NCI-H1930 (cell line): ENCODE measurements at places on chromosomes 4 and X.

DNA sequence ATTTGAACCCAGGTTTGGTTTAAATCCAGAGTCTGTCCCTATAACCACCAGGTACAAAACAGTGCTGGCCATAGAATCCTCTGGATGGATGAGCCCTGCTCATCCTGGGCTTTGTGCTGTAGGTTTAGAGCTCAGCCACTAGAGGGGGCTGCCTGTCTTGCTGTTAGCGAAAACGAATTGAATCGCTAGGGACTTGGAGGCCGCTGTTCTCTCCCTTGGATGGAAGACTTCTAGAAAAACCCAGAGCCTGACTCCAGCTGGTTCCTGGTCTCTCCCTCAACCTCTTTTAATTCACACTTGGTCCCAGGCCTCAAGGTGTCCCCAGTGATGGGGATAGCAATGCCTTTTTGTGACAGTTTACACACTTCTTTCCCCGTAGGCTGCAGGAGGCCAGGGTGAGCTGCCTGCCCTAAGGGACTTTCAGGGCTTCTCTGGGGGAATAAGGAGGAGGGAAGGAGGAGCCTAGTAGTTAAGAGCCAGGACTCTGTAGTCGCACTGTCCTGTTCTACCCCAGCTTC lies 8.7 kb downstream of the RIPPLY1 start:
- DNase-seq: peak; percentile 32

GRCh38 chr4:141587897-141588296 lies 48.5 kb upstream of the IL15 start:
- DNase-seq: no peak

DNA sequence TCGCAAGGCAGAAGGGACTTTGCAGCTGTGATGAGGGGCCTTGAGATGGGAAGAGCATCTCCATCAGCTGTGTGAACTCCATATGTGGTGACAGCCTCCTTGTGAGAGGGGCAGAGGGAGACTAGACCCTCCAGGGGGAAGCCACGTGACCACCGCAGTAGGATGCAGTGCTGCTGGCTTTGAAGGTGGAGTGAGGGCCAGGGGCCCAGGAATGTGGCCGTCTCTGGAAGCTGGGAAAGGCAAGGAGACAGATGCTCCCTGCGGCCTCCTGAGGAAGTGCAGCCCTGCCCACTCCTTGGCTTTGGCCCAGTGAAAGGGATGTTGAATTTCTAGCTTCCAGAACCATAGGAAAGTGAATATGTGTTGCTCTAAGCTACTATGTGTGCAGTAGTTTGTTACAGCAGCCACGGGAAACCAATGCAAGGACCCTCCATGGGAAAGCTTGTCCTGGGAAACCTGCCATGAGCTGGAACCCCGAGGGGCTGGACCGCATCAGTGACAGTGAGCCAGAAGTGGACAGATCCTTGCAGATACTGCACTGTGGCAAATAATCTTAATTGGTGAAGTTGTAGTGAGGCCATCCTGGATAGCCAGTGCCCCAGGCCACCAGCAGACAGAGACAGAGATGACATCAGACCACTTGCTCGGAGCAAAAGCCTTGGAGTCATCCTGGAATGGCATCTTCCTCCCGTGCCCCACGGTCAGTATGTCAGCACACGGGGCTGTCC lies 35.4 kb upstream of the SORCS2 start:
- DNase-seq: no peak

DNA sequence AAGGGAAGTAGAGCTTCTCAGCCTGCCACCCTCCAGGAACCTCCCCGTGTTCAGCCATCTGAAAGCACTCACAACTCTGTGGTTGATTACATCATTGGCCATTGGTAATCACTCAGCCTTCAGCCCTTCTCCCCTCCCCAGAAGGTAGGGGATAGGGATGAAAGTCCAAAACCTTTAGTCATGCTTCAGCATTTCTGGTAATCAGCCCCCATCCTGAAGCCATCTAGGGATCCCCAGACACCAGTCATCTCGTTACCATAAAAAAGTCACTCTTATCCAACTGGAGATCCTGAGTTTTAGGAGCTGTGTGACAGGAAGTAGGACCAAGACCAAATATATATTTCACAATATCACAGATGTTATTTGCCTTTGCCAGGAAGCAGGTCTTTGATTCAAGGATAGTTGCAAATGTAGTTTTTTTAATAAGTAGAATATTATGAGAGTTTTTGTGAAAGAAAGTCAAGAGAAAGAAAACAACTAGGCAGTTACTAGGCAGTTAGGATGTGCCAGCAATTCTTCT lies 364.6 kb upstream of the NOCT start:
- no peak for DNase-seq

DNA sequence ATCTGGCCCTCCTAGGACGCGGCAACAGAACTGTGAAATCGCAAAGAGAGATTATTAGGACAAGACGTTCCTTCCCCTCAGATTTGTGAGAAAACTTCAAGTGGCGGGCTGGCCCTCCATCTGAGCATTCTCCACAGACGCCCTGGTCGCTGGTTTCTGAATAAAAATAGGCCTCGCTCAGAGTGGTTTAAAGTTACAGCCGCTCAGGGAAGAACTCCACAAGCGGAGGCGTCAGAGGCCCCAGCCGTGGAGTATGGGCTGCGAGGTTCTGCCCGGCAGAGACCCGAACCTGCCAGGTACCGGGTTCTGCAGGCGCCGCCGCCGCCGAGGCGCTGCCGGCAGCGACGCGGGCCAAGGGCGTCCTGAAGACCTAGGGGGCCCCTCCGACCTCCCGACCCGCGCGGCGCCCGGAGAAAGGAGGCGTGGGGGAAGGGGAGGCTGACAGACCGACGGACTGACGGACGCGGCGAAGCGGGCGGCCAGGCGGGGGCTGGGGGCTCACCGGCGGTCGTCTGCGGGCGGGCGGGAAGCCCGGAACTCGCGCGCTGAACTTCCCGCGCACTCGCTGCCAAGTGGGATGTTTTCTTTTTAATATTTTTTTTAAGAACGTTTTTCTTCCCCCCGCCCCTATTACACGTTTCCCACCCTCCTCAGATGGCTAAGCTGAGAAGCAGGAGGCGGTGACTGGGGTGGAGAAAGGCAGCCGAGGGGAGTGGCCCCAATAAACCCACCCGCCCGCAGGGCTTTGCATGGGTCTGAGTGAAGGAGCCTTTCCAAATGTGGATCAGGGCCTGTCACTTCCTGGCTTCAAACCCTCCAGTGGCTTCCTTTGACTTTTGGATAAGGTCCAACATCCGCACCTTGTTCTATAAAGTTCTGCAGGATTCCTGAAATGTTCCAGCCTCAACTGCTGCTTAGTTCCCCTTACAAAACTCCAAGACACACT lies at the start of gene PABPC4L:
Gene PABPC4L, minus strand, starts transcription at position 574 of the 946 bp plus-strand sequence. CDS start 770 bp downstream, outside the sequence.
- no peak for DNase-seq

DNA sequence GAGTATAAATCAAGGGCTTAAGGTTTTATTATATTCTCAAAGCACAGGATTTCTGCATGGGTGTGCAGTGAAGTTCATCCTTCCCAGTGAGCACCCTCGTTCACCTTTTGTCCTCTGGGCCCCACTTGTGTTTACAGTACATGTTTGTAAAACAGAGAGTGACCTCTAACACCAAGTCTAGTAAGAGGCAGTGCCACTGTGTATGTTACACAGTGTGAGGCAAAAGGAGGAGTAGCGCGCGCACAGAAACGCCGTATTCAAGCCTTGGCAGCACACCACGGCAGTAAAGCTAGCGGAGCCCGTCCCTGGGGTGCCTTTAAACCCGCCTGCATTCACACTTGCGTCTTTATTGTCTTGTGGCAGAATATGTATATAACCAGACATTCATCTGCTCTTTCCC lies 51.9 kb downstream of the CCNI start:
- no peak for DNase-seq

DNA sequence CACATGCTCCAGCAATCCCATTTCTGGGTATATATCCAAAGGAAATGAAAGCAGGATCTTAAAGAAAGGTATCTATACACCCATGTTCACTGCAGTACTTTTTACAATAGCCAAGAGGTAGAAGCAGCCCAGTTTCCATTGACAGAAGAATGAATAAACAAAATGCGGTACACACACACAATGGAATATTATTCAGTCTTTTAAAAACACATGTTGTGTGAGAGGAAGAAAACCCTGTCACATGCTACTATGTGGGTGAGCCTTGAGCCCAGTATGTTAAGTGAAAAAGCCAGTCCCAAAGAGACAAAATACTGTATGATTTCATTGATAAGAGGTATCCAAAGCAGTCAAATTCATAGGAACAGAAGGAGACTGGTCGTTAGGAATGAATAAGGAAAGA lies 6.3 kb downstream of the ANXA3 start:
- no peak for DNase-seq

DNA sequence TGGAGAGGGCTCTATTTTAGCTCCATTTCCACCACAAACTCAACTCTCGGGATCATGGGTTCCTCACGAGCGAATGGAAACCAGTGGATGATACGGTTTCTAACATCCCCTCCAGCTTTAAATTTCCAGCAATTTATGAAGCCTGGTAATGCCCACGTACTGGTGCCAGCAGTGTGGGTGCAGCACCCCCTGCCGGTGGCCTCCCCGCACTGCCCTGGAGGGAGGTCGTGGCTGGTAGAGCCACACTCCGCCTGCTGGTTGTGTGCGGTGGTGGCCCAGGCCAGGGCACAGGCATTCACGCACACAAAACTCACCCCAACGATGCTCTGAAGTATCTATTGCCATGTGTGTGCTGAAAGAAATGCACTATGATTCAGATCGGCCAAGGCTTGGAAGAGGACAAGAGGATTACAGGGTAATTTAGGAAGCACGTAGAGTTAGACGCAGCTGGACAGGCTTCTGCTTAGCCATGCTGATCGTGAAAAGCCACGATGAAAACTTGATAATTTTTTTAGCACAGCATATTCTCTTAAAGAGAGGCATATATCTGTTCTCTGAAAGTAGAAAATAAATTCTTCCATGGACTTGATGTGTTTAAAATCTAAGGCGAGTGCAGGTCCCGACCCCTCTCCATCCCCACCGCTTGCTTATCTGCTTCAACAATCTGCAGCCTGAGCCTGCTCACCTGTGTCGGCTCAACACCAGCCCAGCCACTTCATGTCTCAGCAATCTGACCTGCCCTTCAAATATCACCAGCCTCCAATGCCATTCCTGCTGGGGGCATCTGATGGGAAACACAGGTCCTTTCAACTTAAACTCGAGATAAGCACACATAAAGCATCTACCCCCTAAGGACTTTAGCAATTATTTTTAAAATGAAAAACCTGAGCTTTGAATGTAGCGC lies 59.1 kb downstream of the SCD5 start:
- peak; percentile 7 for DNase-seq

DNA sequence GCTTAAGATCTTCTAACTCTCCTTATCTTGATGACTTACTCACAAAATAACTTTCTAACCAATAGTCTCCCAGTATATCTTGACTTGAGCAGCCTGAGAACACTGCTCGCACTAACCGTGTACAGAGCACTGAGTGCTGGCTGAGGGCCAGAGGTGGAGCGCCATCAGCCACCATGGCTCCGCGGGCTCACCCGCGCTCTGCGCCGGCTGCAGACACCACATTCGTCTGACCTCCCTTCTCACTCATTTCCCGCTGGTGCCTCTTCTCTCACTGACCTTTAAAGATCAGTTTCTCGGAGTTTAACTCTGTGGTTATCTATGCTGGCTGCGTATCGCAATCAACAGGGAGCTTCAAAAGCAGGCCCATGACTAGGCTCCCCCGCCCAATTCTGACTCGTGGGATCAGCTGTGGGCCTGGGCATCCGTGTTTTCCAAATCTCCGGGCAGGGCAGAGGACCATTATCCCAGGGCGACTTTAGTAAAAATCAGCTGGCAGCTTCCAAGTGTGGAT lies 78.6 kb downstream of the HAUS3 start:
- no peak for DNase-seq

- no peak for DNase-seq
These were observed 61.8 kb downstream of the ZNF732 start for GRCh38 chr4:243426-243825.

DNA sequence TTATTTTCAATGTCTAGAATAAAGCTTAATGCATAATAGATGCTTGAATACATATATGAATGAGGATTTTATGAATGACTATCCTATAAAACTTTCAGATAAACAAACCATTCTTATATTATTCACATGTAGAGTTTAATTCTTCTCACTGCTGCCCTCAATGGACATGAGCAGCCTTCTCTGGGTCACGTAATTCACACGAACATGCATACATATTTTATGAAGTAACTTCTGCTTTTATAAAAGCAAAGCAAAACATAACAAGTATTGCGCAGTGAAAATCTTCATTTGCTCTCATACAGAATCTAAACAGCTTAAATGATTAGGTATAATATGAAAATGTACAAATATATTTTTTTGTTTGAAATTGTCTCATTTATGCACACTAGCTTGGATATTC lies 116.7 kb downstream of the TMA16 start:
- no peak for DNase-seq

DNA sequence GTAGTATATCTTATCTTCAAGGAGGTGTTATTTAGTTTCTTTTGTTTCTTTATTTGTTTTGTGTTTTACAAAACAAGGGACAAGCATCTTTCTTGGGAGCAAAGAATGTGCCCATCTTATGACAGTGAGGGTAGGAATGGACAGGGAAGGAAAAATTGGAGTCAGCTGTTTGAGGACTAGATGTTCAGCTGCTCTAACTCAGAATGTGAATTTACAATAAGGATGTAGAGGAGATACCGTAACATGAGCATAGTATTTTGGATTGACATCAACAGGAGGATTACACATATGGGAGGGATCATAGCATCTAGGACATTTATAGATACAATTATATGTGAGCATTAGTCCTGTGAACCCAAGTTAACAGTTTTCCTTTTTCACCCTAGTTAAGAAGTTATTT lies 89.0 kb upstream of the GK2 start:
- DNase-seq: no peak

DNA sequence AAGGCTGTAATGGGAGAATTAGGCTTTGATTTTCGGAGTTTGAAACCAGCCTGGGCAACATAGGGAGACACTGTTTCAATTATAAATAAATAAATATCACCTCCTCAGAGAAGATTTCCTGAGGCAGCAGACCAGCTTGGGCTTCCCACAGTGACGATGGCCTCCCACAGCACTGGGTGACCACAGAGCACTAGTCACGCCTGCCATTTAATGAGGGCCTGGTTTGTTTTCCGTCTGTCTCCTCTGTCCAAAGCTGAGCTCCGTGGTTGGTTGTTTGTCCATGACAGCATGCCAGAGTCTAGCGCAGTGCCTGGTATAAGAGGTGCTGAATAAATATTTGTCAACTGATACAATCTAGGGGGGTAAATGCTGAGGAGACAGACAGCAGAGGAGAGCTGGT lies 10.4 kb upstream of the PDGFRA start:
- no peak for DNase-seq

DNA sequence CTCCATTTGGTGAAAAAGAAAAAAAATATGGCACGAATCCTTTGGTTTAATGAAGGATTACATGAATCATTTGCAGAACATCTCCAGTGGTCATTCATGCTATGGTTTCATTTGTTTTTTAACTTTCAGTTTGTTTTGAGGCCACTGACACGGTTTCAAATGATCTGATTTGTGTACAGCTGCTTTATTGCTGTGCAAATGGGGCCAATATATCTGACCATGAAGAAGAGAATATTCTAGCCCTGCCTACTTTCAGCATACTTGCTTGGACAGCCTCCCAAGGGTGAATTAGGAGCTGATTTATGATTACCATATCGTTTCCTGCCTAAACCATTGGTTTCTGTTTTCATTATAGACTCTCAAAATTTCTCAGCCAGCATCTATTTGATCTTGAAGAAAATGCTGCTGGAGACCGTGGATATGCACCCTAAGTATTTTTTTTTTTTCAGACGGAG lies 30.7 kb downstream of the SPARCL1 start:
- no peak for DNase-seq
